ENCODE measurements at places on chromosomes 16 and 17.
A peak's percentile ranks its signal among the peaks of the same experiment; 100 is the strongest.

- peak; percentile 69 for DNase-seq
Measured at GRCh38 chr17:48610282-48611211, at the start of gene HOXB7. Gene HOXB7, minus strand, starts transcription at chr17:48611017. Its CDS starts 99 bp downstream, at chr17:48610918.

- DNase-seq, result no peak
Measured at GRCh38 chr17:36183001-36183971, 6.8 kb upstream of the TBC1D3B start.

- DNase-seq, result no peak
Measured at GRCh38 chr16:69888005-69888590, 63.0 kb upstream of the CLEC18A start.

DNA sequence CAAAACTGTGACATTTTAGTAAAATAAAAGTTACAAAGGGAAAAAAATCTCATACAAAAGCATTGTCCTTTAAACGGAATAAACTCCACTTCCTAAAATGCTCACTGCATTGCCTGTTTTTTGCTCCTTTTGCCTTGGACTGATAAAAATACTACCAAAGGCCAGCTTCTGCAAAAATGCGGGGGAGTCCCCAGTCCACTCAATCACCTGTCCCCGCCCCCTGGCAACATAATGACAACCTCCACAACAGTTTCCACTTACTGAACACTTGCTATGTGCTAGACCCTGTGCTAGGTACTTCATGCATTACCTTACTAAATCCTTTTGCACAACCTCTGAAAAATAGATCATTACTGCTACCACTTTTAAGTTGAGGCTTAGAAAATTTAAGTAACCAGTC, 172.7 kb upstream of the CCL2 start:
- DNase-seq, result no peak

GRCh38 chr17:58334661-58335060, 6.1 kb upstream of the TSPOAP1 start:
- no peak for DNase-seq

GRCh38 chr16:24689128-24689527, 40.3 kb upstream of the TNRC6A start:
- no peak for DNase-seq

DNA sequence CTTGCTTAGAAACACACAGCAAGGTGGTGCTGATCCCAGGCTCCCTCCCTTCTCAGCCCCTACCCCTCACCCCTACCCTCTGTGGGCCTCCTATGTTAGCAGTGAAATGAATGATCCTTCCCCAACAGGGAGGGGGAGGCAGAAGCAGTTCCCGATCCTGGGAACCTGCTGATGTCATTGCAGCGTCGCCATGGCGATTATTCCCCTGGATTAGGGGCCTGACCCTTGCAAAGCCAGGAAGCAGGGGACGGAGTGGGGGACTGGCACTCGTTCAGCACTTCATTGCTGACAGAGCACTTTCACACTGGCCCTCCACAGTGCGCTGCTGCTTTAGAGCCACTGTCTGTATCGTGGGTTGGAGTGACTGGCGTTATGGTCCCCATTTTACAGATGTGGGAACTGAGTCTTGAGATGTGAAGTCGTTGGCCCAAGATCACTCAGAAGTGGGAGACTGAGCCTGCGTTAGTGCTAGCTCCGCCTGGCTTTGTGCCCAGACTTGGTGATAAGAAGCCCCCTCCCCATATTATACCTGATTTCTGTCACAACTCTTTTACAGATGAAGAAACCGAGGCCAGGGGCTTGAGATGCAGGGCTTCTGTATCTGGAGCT, 26.6 kb downstream of the LASP1 start:
- no peak for DNase-seq

GRCh38 chr16:48901712-48902374, 291.9 kb upstream of the N4BP1 start:
- no peak for DNase-seq

DNA sequence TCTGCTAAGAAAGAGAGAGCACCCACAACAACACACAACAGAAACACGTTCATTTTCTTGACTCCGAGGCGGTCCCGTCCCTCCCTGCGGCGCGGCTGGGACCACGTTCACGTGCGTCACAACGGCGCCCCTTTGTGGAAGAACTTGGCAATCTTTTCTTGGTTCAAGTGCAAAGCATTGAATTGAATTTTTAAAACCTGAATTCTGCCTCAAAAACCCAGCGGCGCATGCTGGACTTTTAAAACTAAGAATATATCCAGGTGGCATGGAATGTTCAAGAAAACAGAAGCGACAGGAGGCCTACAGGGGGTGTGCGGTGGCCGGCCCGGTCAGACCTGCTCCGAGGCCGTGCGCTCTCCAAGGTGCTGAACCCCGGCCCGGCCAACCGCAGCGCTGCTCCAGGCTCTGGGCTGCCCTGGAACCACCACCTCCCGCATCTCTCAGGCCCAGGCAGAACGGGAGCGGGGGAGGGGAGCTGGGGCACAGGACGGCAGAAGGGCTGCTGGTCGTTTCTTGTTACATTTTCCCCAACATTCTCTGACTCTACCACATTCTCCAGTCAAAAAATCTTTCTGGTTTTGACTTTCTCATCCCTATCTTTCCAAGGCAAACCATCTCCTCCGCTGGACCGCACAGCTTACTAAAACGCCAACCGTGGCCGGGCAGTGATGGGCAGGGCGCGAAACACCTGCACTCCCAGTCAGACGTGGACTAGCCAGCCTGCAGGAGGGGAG, 3.4 kb upstream of the HEXD start:
- peak; percentile 73 for DNase-seq

DNA sequence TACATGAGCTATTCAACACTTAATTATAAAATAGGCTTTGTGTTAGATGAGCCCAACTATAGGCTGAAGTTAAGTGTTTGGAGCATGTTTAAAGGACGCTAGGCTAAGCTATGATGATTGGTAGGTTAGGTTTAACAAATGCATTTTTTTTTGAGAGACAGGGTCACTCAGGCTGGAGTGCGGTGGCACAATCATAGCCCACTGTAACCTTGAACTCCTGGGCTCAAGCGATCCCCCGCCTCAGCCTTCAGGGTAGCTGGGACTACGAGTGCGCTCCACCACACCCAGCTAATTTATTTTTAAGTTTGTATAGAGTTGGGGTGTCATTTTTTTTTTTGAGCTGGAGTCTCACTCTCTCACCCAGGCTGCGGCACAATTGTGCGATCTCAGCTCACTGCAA, 19.3 kb upstream of the GPRC5C start:
- DNase-seq, result no peak

DNA sequence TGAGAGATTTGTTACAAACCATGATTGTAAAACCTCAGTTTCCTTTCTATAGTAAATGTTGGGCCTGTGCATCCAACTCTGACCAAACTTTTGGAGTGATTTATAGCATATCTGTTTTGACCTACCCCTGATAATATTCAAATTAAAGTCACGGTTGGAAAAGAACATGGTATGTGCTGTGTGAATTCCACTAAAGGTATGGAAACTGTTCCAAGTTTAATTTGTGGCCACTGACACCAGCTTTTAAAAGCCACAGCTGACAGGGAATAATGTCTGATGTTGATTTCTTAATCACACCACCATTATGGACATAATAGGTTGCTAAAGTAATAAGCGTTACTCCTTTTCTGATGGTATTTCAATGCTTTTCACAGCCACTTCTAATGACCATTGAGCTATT, 1215.9 kb downstream of the CDH8 start:
- DNase-seq, result no peak

DNA sequence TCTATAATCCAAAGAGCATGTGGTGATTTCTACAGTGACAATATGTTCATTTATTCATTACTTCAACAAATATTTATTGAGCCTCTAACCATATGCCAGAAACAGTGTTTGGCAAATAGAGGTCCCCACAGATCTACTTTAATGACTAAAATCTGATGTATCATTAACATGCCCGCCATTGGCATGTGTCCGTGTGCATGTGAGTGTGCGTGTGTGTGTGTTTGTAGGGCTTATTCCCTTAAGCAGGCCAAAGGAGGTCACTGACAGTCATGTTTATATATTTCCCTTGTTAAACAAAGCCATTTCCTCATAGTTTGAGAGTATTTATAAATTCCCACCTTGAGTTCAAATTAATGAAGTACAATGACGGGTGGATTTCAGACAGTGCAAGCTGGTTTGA, 174.4 kb upstream of the IRX6 start:
- DNase-seq, result no peak

- no peak for DNase-seq
Measured at GRCh38 chr16:85335584-85336491, 223.6 kb upstream of the CIBAR2 start.

GRCh38 chr16:52512297-52512987, 34.5 kb downstream of the TOX3 start:
- no peak for DNase-seq

All from stimulated activated CD4-positive, alpha-beta T cell treated with anti-CD3 and anti-CD28 coated beads, Interleukin-4, amount 100 ng/mL, for 1 hour (primary cell).